ENCODE measurements at places on chromosomes 1 and 21.

- DNase-seq, result no peak
Measured at GRCh38 chr1:152000964-152001630, 7.4 kb upstream of the S100A10 start.

- DNase-seq, result peak; percentile 8
Measured at GRCh38 chr1:89149229-89149628, 23.3 kb upstream of the GBP2 start.

- peak; percentile 59 for DNase-seq
Measured at GRCh38 chr1:24964811-24965570, 34.9 kb upstream of the RUNX3 start.

GRCh38 chr1:42420911-42421585, 34.8 kb downstream of the ZMYND12 start:
- peak; percentile 90 for DNase-seq

DNA sequence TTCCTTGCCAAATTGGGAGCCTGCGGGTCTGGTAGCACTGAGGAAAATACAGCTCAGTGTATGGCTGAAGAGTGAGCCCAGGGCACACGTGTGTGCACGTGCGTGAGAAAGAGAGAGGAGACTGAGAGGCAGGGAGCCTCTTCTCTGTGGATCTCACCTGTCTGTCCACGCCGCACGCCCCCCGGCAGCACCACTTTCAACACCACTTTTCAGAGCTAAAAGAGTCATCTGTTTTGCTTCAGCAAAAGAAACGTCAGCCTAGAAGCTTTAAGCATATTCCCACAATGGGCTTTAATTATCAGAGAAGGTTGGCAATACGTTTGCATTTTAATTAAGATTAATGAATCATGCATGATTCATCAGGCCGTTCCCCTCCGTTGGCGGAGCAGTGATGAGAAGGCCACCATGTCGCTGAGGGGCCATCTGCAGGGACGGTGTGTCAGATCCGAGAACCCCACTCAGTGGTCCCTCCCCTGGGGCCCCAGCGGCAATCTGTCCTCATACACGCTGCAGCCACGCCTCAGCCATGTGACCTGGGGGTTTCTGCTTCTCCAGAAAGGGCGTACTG, 56.8 kb downstream of the SIK1 start:
- DNase-seq, result peak; percentile 7

- peak; percentile 97 for DNase-seq
Measured at GRCh38 chr1:154972517-154973343, 1.8 kb upstream of the CKS1B start.

- DNase-seq, result no peak
Measured at GRCh38 chr1:164926107-164926506, 367.1 kb downstream of the PBX1 start.

DNA sequence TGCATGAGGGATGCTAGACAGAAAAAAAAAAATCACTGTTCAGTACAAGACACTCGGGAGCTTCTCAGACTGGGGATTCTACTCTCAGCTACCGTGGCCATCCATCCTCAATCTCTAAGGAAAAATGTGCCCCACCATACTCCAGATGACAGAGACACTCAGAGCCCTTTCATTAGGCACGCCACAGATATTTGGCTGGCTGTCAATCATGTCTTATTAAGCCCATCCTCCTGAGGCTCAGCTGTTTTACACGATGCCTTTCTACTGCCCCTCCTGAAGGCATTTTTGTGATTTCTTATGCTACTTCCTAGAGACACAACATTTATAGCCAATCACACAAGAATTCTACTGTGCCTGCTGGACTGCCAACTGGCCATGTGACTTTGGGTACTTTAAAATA, 92.9 kb downstream of the KIF14 start:
- no peak for DNase-seq

DNA sequence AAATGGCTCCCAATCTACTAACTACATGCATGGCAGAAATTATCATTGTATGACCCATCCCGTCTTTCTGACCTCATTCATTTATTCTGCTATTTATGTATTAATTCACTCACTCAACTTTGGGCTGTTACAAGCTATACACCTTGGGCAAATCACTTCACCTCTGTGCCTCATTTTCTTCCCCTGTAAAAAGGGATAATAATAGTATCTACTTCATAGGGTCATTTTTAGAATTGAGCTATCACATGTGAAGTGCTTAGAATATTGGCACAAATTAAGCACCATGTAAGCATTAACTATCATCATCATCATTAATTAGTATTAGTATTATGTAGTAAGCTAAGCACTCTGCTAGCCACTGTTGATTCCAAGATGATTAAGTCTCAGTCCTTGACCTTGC, 52.1 kb downstream of the NMNAT2 start:
- DNase-seq, result no peak

DNA sequence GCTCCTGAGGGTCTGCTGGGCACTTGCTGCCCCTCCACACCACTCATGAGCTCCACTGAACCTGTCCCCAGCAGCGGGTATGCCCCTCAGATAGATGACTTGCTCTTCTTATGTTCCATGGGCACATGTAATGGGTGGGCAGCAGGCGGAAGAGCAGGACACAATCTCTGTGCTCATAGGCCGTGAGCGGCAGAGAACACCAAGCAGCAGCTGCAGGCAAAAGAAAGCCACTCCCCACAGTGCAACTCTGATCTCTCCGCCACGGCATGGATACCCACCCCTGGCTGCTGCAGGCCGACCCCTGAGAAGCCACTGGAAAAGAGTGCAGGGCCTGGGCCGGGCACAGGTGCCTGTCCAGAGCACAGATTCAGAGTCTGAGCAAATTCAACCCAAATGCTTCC, 135.2 kb upstream of the RUNX3 start:
- no peak for DNase-seq

- DNase-seq, result no peak
Measured at GRCh38 chr1:6083801-6084446, 38.2 kb downstream of the KCNAB2 start.

DNA sequence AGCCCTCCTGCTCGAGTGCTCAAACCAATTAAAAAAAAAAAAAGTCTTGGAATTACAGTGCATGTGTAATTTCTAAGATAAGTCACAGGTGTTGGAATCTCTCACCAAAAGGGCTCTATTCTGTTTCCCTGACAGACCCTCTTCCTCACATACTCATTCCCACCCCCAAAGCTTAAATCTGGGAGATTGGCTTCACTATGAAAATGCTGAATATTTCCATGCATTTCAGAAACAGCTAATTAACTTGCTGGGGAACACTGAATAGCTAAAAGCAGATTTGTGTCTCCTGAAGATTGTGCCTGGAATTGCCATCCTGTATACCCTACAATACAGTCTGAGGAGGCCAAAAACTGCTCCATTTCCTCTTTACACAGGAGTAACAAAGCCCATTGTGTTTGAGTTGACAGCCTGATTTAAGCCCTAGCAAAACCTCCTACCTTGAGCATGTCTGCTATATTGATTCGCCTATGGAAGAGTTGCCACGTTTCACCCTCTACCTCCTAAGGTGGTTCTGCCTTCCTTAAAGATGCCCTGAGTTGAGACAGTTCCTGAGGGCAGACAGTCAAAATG, 1.4 kb upstream of the PIK3R3 start:
- DNase-seq, result no peak

DNA sequence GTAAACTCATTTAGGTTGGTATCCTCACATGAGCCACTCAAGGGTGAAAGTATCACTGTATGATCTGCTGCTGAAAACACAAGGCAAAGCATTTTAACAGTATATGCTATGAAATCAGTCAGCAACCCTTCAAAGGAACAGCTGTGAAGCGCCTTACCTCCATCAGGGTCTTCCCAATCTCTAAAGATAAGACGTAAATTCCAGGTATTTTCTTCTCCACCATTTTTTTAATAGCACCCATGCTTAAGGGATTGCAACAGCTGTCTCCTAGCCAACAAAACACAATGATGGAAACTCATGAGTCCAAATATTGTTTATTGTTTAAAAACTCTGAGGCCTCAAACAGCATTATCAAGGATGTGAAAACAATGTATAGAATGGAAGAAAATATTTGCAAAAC, 4.8 kb downstream of the PPT1 start:
- no peak for DNase-seq

DNA sequence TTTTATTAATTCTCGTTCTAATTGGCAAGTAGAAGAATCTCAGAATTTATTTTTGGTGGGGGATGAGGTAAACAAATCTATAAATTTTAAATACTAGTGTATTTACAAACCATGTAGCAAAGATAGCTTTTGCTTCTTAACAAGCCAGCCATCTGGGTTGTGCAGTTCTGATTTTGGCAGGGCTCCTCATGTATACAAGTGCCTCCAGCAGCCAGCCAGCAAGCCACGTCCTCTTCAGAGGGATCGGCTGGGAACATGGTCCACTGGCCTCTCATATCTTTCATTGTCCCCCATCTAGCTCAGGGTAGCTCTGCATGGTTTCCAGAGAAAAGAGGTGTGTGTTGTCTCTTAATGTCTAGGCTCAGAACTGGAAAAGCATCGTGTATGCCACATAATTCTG, 659.1 kb downstream of the MRPL39 start:
- DNase-seq, result no peak

DNA sequence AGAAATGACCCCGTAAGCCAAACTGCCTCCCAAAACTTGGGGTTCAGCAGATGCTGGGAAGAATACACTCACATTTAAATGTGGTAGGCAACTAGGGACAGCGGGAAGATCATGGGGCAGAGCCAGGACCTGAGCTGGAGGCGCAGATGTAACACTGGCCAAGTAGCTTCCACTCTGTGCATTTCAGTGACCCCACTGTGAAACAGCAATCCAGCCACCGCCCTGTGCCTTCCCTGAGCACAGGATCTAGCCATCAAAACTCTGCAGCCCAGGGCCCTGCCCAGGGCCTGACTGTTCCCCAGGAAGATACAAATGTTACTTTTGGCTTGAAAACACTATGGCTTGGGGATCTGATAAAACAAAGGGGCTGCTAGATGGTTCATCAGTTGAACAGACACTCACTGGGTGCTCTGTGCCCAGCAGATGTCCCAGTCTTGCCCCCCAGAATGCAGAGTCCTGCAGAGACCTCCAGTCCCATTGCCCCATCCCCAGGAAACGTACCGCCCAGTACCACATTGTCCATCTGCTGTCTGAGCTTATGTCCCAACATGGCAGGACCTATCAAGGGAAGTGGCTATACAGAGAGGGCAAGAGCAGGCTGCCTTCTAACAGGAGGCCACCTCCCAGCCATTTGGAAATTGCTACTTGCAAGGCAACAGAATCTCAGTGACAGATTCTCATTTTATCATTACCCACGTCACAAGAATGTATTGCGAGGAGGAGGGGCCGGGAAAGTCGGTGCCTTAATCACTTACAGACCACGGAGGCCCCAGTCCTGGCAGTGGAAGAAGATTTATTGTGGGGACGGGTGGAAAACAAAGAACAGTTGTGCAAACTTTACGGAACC, 124.0 kb downstream of the DMRTB1 start:
- DNase-seq, result no peak

DNA sequence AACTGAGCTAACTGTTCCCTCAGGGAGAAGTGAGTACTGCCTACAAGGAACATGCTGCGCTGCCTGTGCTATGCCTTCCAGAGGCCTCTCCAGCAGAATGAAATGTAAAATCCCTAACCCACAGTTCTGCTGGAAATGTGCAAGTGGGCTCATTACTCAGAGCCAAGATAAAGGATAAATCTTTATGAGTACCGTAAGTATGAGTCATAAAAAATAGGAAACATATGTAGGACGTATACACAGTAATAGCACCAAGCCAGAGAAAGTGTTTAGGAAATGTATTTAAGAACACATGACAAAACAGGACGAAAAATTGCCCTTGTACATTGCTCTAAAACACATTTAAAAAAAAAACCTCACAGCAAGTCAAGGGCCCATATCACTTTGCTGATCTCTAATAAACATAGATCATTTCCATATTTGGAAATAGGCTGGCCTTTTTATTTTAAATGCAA, 104.6 kb downstream of the TGFBR3 start:
- peak; percentile 83 for DNase-seq

GRCh38 chr1:111621050-111621449, 1.5 kb downstream of the RAP1A start:
- DNase-seq, result no peak
